ENCODE measurements at places on chromosomes 1 and 21.

- DNase-seq, result peak; percentile 24
Measured at GRCh38 chr1:110160538-110161100, 10.3 kb downstream of the SLC6A17 start.

DNA sequence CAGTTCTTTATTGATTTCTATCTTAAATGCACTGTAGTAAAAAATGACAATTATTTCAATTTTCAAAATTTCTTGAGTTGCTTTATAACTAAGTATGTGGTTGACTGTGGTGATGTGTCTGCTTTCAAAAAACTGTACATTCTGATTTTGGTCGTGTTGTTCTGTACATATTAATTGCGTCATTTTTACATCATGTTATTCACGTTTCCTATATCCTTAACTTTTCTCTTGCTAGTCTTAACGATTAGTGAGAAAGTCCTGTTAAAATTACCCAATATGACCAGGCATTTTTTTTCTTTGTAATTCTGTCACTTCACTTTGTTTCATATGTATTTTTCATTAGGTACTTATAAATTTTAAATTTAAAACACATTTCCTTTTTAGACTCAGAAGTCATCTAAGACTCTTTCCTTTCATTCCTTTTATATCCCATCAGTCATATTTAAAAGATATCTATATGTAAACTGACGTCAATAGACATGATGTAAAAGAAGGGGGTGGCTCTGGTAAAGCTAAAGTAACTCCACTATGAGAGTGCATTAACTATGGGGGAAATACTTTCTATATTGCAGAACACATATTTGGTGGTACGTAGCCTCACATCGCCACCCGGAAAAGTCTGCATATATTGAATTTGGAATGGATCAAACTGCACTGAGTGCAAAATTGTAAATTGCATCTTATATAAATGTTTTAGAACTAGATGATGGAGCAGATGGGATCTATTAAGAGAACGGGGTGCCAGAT, 1.1 kb upstream of the COA6 start:
- DNase-seq, result no peak

DNA sequence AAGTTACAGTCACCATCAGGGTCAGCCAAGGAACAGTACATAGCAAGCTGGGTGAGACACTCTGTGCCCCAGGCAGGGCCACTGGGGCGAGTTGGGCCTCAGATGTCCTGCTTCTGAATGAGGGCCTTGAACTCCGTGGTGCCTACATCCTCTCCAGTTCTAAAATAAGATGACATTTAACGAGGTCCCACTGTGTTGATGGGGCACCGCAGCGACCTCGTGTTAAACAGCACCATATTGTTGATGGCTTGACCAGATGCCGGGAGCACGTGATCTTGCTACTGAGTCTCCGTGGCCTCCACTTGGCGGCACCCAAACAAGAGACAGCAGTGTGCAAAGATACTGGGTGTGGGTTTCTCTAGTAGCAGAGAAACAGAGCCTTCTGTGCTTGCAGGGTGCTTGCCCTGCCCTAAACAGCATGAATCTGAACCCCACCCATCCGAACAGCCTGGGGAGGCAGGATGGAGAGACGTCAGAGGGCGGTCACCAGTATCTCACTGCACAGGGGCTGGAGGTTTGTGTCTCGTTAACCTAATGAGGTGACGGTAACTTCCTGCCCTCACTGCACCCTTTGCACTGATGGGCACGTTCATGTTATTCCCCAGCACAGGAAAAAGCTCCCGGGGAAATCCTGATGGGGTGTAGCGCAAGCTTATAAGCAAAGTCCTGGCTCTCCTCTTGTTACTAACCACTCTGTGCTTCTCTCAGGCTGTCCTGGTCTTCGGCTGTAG, 324.4 kb downstream of the AJAP1 start:
- DNase-seq, result no peak

GRCh38 chr1:890661-891060, 33.1 kb upstream of the SAMD11 start:
- DNase-seq, result no peak

DNA sequence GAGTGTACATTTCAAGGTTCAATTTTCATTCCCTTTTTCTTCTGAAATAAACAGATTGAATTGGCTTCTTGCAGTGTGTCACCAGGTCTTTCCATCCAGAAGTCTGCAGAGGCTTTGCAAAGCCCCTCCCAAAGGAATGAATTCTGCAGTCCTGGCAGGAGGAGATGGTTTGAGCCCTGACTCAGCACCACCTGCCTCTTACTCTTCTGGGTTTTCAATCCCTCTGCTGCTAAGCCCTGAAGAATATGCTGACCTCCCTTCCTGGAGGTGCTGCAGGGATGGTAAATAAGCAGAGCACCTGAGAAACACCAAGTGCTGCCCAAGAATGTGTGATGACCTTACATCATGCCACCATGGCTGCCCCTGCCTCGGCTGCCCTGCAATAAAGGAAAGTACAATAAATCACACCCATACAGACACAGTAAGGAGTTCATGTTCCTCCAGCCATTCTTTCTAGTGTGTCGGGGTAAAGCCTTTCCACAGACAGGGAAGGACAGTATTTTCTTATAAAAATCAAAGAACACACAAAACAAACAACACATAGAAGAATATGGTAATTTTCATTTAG, 209.2 kb downstream of the ZNF326 start:
- no peak for DNase-seq

DNA sequence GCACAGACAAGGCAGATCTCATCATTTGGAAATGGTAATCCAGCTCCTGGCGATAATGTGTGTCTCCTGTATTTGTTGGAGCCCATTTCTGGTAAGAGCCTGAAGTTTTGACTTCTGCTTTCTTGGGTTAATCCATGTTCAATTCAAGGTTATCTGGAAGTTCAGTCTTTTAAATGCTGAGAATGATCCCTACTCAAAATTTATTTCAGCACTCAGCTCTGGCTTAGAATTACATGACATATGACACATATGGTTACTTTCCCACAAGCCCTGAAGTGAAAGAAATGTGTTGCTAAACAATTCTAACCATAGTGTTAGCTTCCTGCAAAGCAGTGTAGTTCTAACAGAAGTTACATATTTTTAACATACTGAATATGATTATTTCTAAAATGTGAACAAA, 2.7 kb downstream of the PTGFR start:
- DNase-seq, result no peak

GRCh38 chr1:35825255-35825654, 17.4 kb downstream of the AGO4 start:
- DNase-seq, result no peak

DNA sequence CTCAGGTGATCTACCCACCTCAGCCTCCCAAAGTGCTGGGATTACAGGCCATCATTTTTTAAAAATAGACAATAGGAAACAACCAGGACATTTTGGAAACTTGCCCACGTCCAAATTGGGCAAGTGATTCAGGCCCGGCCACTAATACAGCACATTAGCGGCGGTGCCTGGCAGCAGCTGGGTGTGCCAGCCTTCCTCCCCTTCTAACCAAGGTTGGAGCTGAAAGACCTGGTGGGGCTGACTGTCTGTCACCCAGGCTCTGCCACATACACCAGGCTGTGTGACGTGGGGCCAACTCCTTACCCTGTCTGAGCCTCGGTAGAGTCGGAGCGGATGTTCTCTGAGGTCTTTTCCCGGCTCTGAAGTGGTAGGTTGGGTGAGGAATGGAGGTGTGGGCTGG, 29.6 kb upstream of the TMEM51 start:
- DNase-seq, result no peak

DNA sequence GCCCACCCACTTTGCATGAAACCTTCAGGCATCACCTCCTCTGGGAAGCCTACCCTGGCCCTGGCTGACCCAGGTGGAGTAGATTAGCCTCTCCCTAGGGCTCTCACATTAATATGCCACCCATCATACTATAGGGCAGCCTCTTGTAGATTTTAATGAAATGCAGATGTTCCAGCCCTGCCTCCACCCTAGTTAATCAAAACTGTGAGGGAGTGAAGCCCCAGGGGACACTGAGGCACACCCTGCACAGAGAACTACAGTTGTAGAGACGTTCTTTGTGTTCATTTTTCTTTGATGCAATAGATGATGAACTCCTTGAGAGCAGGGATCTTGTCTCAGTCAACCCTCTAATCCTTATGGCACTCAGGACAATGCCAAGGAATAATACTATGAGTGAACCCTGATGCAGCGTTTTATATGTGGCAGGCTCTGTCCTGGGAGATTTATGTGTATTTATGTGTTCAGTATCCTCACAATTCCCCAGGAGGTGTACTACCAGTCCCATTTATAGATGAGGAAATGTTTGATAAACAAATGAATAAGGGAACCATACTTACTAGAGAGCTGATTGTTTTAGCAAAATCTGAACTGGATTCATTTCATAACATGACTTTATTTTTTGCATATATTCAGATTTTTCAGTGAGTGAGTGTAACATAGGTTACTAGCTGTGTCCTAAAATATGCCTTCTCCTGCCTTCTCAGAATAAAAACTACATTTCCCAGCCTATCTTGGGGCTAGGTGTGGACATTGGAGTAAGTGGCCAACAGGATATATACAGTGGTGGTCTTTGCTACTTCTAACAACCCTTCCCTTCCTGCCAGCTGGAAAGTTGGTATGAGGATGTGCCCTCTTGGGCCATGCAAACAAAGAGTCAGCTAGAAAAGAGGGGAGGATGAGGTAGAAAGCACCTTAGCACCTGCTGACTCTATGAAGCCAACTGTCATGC, 23.5 kb upstream of the PRELP start:
- DNase-seq, result no peak

DNA sequence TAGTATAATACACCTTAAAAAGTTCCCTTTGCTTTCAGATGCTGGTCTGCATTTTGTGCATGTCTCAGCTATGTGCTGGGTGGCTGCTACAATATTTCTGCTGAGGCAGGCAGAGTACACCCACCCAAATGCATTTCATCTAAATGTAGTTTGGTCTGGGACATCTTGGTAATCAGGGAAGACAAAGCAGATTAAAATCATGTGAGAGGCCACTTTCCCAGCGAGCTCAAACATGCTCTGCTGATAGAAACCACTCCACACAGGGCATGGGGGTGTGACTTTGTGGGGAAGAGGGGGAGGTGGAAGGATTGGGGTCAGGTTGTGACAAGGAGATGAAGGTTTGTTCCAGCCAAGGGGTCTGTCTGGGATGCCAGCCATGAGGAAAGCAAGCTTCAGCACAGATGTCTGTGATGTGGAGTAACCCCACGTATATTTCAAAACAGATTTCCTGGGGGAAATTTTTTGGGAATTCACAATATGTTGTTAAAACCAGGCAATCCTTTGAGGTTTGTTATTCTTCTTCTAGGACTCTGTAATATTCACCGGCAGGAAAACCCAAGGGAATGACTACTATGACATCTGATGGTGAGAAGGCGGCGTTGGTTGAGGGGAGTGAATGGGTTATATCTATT, 255.1 kb upstream of the FGGY start:
- DNase-seq, result no peak

DNA sequence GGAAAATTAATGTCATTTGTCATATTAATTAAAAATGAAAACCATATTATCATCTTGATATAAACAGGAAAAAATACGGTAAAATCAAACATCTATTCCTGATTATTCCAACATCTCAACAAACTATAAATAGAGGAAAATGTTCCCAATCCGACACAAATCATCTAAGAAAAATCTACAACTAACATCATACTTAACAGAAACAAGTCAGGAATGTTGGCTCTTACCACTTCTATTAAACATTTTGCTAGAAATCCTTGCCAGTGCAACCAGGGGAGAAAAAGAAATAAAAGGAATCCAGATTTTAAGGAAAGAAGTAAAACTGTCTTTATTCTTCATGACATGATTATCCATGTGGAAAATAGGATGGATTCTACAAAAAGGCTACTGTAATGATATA, 77.0 kb upstream of the IRF2BP2 start:
- DNase-seq, result no peak

- no peak for DNase-seq
Measured at GRCh38 chr1:8364528-8365442, 46.9 kb downstream of the SLC45A1 start.

DNA sequence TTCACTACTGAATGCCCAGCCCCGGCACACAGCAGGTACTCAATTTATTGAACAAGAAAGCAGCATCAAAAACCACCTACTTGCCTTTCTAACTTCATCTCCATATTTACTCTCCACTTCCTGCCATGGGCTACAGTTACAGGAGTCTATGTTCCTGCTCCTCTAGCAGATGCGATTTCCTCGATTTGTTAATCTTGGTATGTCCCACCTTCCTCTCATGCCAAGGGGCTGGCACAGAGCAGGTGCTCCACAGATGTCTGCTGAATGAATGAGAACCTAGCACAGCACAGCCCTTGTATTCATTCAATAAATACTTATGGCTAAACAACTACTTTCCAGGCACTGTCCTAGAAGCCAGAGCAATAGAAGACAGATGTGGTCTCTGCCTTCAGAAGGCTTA, 12.2 kb downstream of the PAFAH2 start:
- no peak for DNase-seq

DNA sequence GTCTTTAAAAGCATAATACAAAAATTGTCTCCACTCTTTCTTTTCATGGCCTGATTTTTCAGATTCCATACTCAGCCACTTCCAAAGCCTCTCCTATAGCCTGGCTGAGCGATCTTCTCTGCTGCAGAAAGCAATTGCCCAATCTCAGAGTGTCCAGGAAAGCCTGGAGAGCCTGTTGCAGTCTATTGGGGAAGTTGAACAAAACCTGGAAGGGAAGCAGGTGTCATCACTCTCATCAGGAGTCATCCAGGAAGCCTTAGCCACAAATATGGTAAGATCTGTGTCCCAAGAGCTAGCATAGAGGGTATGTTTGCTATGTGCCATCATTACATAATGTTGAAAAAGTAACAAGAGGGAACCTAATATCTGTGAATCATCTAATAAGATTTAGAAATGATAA, 130.7 kb upstream of the BMP8A start:
- DNase-seq, result no peak

DNA sequence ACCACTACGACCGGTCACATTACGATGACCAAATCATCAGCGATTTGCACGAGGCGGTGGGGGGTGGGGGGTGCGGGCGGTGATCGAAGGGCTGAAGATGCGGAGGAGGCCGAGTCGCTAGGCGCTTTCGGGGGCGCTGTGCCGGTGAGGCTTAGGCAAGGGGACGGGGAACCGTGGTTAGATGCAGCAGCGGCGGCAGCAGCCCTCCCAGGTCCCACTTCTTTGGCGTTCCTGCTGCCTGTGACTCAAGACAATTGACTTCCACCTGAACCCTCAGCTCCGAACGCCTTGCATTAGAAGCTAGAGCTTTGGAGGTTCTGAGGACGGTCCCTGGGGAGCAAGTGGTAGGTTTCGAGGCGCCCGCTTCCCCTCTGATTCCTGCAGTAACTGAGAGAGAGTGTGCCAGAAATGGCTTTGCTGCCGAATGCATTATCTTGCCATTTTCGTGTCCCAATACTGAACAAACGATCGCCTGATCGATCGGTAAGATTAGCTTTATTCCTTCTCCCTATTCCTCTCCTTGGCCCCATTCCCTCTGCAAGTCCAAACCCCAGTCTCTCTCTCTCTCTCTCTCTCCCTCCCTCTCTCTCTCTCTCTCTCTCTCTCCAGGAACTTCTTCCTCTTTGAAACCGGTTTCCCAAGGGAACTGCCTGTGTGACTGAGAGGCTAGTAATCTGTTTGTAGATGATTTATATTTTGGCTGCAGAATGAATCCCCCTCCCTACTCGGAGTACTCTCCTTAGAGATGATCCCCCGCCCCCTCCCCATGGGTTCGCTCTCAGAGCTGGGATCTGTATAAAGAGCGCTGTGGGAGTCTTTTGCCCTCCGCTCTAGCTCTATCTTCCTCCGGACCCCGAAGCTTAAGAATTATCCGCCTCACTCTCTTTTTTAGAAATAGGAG, 735 bp upstream of the BRINP3 start:
- DNase-seq, result no peak

Data from Jurkat, Clone E6-1 (cell line).